ENCODE measurements at places on chromosomes 11 and 22.

- no peak for DNase-seq
These were observed 667 bp downstream of the DGCR6L start for GRCh38 chr22:20319041-20319744.

- no peak for DNase-seq
These were observed 39.8 kb upstream of the TEF start for GRCh38 chr22:41341990-41342389.

DNA sequence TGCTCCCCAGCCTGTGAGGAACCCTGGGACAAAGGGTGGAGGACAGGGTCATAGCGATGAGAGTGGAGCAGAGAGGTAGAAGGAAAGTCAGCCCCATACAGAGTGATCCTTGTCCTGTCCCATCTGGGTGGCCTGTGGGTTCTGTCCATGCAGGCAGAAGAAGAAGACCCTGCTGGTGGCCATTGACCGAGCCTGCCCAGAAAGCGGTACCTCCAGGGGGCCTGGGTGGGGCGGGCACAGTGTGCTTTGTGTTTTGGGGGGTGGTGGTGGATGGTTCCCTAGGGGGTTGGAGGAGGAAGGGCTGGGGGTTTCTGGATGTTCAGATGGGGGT is 7.9 kb downstream of the SIDT2 start:
- no peak for DNase-seq

- DNase-seq, result no peak
These were observed 71.8 kb downstream of the UBASH3B start for GRCh38 chr11:122727101-122727929.

- DNase-seq, result no peak
These were observed 32.1 kb downstream of the AMPD3 start for GRCh38 chr11:10487002-10487647.

DNA sequence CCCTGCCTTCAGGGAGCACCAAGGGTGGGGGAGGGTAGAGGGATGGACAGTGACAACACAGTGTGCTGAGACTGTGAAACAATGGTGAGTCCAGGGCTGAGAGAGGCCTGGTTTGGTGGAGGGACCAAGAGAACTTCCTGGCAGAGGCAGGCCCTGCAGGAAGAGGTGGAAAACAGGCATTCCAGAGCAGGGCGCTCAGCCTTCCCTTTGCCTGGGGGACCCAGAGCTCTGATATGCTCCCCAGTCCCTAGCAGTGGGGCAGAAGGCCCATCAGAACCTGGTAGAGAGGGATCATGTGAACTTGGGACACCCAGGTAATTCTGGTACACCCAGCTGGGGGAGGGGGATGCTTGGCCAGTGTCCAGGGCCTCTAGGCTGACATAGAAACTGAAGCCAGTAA is 17.2 kb upstream of the UVRAG start:
- no peak for DNase-seq

GRCh38 chr22:32286290-32286840 is 31.2 kb upstream of the SLC5A4 start:
- DNase-seq, result no peak

DNA sequence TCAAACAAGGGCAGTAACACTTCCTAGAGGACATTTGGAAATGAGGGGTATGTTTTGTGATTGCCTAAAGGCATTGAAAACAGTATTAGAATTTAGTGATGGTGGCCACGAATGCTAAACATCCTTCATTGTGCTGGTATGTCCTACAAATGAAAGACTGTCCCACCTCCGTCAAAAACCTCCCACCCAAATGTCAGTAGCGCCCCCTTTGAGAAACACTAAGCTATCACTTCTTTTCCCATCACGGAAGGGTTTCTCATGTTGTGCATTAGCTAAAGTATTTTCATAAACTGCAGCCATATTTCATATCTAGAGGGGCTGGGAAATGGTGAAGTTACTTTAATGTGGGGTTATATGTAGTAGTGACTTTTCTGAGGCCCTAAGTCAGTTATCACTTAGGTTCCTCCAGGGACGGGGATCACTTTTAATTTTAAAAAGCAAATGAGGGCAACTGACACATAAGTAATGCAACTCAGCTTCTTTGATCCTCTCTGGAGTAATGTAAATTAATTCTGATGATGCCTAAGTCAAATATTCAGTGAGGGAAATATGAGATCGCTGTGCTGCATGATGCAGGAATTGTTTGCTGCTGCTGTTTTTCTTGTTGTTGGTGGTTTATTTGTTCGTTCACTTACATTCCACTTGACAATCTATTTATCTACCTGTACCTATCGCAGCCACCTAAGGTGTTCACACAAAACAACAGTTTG is 1403.4 kb upstream of the TENM4 start:
- no peak for DNase-seq

DNA sequence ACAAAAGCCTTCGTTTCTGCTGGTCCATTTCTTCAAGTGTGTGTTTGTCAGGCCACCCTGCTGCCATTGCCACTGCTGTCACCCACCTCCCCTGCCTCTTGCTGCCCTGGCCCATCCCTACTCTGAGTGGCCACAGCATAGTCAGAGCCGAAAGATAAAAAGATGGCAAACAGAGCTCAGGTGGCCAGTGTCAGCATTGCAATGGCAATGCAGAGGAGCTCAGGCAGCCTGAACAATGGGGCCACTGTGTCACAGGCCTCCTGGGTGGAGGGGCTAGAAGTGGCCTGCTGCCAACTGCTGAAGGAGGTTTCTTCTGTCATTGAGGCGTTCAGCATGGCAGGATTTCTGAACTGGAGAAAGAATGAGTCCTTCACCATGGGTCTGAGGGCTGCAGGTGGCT is 137.1 kb downstream of the CSNK2A3 start:
- no peak for DNase-seq

DNA sequence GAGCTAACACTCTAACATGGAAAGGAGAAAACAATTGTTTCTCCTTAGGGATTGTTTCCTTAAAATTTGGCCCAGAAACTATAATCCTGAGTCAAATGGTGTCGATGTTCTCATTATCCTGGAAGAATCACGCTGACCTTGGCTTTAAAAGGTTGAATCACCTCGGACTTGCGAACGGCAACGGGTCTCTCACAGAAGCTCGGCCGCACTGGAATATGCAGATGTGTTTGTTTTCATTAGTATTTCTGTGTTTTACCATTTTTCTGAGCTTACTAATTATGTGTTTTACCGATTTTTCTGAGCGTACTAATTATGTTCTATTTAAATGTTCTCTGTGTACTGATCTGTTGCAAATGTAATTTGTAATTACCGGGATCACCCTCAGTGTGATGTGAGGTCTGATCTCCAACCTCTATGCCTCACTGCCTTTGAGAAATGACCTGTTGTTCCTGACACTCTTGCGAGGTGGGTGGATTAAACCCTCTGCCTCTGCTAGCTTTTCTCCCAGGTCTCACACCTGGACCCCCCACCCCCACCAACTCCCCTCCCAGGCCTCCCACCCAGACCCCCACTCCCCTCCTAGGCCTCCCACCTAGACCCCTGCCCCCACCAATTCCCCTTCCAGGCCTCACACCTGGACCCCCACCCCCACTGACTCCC is 38.3 kb upstream of the BRSK2 start:
- no peak for DNase-seq

DNA sequence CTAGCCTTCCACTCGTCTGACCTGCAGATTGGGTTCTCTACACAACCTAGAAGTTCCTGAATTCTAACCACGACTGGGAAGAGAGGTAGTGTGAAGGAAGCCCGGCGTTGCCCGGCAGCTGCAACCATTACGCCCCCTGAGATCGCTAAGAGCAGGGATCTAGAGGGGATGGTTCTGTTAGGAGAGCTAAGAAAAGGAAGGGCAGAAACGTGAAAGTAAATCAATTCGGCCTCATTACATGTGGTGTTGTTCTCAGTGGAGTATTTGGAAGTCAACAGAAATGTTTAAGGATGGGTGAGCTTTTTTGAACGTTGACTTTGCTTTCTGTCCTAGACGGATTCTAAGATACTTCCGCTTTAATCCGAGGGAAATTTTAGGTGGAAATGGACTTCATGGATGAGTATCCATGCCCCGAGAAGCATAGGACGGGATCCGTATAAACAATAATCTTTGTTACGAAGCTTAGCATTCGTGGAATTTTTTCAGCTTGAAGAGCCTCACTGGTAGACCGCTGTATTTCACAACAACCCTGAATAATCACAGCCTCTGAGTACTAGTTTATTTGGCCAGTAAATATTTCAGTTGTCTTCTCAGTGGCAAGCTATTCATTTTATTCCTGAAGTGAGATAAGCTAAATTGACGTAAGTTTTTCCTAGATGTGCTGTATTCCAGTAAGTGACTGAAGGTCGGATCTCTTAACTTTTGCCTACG is 629 bp downstream of the ATP5MG start:
- DNase-seq, result no peak

DNA sequence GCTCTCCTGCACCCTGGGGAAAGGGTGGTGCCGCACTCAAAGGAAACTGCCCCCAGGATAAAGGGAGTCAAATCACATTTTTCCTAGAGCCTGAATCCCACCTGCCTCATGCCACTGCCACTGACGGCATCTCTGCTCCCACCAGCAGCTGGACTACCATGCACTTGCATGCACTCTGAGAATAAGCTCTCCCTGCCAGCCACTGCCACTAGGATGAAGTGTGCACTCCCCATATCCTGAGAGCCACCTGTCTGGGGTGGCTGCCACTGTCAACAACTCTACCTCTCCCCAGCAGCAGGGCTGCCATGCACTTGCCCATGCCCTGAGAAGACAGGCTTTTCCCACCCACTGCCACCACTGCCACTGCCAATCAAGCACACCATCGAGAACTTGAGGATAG is 31.6 kb downstream of the MRGPRX4 start:
- DNase-seq, result no peak

GRCh38 chr11:47724041-47724729 is 9.0 kb upstream of the AGBL2 start:
- DNase-seq, result no peak

GRCh38 chr22:49503896-49504521 is 323.7 kb downstream of the BRD1 start:
- no peak for DNase-seq

DNA sequence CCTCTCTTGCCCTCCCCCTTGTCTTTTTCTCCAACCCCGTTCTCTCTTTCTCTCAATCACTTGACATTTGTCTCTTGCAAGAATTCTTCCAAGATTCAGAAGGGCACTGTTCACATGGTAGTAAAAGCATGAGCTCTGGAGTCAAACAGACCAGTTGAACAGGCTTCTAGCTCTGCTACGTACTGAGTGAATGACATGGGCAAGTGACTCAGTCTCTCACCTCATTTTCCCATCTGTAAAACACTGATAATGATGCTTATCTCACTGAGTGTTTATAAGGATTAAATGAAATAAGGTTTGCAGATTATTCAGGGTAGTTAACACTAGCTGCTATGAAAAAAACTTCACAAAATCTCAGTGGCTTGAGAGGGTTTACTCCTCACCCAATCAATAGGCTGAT is 5.9 kb upstream of the IL10RA start:
- no peak for DNase-seq

DNA sequence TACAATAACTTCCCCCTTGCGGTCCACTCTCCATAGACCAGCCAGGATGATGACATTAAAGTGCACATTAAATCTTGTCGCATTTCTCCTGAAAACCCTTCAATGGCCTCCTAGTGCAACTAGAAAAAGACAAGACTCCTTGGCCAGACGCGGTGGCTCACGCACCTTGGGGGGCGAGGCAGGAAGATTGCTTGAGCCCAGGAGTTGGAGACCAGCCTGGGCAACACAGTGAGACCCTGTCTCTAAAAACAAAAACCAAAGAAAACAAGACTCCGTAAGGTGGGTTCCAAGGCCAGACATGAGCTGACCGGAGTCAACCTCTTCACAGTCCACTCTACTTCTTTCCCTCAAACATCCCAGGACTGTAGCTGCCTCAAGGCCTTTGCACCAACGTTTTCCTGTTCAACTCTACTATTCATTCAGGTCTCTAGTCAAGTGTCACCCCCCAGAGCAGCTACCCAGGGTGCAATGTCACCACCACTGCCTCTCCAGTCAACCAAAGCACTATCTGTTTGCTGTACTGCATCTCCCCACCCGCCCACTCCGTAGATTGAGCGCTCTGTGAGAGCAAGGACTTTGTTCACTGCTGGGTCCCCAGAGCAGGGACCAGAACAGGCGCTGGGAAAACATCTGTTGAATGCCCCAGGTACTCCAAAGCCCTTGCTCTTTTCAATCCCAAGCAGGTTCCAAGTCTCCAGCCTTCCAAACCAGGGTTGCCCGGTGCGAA is 739 bp downstream of the ZMAT5 start:
- no peak for DNase-seq

GRCh38 chr11:133127741-133128140 is 404.6 kb downstream of the OPCML start:
- no peak for DNase-seq

DNA sequence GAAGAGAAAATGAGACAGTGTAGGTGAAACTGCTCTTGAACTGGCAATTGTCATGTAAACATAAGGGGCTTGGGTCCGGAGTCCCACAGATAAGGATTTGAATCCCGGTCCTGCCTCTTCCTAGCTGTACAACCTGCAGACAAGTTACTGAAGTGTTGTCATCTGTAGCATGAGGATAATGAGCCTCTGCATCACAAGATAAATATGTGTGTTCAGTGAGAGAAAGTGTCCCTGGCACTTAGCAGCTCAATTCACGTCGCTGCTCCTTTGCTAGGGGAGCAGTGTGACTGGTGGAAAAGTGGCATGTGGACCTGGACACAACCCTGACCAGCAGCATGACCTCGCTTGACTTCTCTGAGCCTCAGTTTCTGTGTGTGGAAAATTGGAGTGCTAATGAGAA is 73.7 kb upstream of the NECTIN1 start:
- no peak for DNase-seq

DNA sequence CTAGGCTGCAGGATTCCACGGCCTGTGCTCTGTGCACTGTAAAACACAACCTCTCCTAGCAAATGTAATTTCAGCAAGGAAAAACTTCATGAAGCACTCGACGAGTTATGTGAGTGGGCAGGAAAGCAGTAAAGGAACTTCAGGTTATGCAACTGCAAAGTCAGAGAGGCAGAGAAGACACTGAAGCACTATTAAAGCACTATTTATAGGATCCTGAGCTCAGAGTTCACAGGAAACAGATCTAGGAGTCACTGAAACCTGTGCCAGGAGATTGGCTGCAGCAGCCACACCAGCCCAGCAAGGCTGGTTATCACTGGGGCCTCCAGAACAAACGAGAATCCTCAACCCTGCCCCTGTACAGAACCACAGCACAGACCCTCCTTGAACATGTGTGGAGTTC is 2.5 kb downstream of the SMIM35 start:
- DNase-seq, result no peak

GRCh38 chr11:72762641-72763304 is 10.6 kb upstream of the ARAP1 start:
- no peak for DNase-seq

GRCh38 chr11:119615003-119615881 is 113.8 kb downstream of the NECTIN1 start:
- DNase-seq, result no peak

Data from stimulated activated CD4-positive, alpha-beta T cell treated with anti-CD3 and anti-CD28 coated beads, Interleukin-2, amount 100 ng/mL, for 4 hours (primary cell).